ENCODE measurements at places on chromosomes 2 and 18.

DNA sequence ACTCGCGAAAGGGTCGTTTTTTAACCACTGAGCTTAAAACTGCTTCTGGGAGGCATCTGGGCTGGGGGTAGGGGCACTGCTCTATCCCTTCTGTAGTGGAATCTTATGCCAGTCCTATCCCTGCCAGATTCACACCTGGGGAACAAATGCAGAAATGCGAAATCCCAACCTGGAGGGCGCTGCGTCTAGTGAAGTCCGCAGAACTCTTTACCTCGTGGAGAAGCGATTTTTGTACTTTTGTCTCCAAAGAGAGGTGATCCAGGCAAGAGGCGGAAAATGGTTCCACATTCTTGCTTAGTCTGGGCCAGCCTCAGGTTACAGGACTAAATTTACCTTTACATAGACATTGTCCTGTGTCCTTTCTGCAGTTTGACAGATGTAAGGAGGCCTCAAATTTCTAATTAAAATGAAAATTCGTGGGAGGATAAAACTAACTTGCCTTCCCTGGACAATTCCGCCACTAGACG is 10.4 kb downstream of the TBR1 start:
- DNase-seq: no peak

- DNase-seq: no peak
Measured at GRCh38 chr2:37125416-37125815, 31.4 kb downstream of the EIF2AK2 start.

DNA sequence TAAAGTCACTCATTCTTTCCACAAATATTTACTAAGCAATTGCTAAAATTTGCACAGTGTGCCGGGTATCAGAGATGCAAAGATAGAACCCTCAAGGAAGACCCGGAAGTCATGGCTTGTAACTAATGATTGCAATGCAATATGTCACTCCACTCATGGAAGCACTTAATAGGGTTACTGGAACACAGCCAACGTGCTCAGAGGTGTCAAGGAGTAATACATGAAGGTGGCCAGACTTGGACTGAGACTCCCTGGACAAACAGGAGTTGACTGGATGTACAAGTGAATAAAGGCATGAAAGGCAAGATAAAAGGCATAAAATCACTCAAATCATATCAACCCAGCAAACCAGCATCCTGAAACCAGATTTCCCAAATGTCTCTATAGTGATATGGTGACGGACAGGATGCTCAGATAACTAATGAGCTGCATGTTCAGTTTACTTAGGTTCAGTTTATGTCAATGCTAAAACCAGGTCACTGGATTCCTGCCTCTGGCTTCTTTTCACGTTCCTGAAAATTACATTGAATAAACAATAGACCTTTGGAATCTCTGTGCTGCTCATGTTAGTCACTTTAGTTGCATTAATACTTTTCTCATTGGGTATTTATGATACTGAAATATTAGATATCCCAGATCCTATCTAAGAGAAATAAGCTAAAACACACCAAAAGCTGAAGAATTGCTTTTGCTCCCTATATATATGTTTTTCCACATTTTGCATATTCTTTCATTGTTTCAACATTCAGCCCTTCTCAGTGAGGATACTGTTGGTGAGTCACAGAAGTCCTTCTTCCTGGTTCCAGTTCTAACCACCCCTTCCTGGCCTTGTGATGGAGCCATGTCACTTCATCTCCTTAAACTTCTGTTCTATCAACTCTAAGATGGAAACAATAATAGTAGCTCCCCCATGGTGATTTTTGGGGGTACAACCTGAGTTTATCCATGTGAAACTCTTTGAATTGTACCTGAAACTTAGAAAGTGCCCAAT is 688.9 kb upstream of the ID2 start:
- no peak for DNase-seq

DNA sequence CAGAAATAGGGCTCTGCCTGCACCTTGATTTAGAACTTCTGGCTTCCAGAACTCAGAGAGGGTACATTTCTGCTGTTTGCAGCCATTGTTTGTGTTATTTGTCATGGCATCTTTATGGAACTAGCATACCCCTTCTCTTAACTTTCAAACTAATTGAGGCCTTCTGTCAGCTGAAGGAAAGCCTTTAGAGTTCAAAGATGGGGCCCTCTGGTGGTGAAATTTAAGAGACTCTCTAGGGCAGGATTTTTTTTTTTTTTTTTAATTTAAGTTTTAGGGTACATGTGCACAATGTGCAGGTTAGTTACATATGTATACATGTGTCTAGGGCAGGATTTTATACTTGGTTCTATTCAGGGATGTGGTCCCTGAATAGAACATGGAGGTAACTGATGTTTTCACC is 260.6 kb upstream of the LINC00305 start:
- DNase-seq: no peak

DNA sequence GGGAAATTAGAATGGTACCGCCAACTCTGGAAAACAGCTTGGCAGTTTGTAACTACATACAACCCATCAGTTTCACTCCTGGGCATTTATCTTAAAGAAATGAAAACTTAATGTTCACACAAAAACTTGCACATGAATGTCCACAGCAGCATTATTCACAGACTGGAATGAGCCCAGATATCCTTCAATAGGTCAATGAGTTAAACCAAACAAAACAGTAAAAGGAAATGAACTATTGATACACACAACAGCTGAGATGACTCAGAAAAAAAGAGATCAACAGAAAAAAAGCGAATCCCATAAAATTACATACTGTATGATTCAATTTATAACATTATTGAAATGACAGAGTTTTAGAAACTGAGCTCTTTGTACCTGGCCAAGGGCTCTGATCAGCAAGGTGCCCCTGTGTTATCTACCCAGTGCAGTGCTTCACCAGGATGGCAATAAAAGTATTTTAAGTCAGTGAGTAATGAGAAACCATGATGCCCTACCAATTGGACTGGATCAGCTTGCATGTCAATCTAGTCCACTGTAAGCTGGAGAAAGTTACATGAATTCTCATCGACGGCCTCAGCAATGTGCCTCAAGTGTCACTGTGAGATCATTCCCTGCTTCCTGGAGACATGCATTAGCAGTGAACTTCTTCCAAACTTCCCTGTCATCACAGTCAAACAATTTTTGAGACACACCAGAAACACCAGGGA is 21.9 kb downstream of the TMEM237 start:
- no peak for DNase-seq

DNA sequence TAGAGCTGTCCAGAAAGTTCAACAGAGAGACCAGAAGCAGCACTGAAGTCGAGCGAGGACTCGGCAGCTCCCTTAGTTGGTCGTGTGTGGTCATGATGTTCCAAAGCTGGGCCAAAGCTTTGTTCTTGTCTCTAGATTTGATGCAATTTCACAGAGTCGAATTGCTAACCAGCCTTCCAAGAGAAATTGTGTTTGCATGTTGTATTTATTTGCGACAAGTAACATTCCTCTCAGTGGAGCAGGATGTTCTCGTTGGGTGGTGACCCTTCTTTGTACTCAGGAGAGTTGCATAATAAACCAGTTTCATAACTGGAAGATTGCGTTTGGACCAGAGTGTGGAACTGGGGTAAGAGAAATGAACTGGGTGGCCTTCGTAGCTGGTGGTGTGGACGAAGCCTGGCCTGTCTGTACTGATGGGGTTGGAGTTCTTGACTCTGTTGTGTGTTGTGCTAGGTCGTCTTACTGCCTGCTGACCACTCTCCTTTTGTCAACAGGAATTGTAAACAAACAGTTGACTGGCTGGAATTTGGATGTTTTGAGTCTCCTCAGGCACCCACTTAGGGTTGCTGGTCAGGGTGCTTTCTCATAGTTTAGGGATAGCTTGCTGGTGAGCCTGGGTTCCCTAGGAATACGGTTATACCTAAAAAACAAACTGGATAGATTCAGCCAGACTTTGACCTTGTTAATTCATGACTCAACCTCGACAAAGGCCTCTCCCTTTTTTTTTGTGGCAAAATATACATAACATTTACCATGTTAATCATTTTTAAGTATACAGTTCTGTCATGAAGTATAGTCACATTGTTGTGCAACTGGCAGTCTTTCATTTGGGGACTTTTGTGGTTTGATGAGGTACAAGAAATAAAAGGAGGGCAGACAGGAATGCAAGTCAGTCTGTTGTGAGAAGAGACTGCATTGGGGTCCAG is 28.9 kb upstream of the TOGARAM2 start:
- no peak for DNase-seq

GRCh38 chr18:64270121-64270520 is 121.2 kb upstream of the LINC00305 start:
- DNase-seq: no peak

DNA sequence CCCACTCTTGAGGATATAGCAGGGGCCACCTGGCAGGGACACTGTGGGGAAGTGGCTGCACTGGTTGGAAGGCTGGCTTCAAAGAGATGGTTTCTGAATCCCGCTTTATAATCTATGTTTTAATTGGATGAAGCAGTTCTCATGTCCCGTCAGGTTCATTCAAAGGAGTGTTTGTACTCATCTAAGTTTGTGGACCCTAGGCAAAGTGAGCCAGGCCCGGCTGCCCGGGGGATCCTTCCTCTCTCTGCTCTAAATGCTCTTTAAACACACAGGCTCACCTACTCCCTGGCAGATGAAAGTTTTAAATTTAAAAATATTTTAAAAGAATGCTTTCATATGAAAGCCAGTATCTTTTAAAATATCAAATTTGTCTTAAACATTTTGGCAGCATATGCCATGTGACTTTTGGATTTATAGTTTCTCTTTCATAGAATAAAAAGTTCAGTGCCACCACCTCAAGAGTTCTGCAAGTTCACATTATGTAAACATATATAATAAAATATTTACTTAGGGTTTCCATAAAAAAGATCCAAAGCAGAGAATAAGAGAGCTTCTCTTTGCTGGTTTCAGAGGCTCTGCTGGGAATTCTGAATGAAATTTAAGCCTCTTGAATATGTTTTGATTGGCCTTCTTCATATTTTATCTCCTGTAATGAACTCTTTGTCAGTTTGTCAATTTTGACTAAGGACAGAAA is 143.5 kb upstream of the ALPP start:
- no peak for DNase-seq
